Bronchial epithelial cell (primary cell): ENCODE measurements at places on chromosomes 7 and 10. TPM values are rescaled to one million over a fixed set of nuclear protein-coding genes. Genes with fewer than 3 reads are reported as not detected.

- peak; percentile 26 for DNase-seq
Observed at GRCh38 chr10:95485056-95485844, 75.9 kb downstream of the SORBS1 start.

GRCh38 chr10:102285133-102285532 lies 39.8 kb downstream of the GBF1 start:
- peak; percentile 47 for DNase-seq

GRCh38 chr7:13524076-13524475 lies 465.4 kb downstream of the ETV1 start:
- no peak for DNase-seq

- no peak for DNase-seq
Observed at GRCh38 chr7:99099499-99100077, 44.3 kb downstream of the SMURF1 start.

- DNase-seq, result no peak
Observed at GRCh38 chr7:81064426-81064825, 145.6 kb upstream of the SEMA3C start.

ITPRID1 gene
- total RNA-seq, result not detected in 2 replicates

GRCh38 chr7:33909755-33910154 lies 4.4 kb downstream of the BMPER start:
- no peak for DNase-seq

GRCh38 chr7:2483494-2483893 lies 7.3 kb upstream of the GRIFIN start:
- DNase-seq, result no peak
